Activated CD4-positive, alpha-beta memory T cell treated with anti-CD3 and anti-CD28 coated beads for 36 hours (primary cell): ENCODE measurements at places on chromosomes 6 and 20.

DNA sequence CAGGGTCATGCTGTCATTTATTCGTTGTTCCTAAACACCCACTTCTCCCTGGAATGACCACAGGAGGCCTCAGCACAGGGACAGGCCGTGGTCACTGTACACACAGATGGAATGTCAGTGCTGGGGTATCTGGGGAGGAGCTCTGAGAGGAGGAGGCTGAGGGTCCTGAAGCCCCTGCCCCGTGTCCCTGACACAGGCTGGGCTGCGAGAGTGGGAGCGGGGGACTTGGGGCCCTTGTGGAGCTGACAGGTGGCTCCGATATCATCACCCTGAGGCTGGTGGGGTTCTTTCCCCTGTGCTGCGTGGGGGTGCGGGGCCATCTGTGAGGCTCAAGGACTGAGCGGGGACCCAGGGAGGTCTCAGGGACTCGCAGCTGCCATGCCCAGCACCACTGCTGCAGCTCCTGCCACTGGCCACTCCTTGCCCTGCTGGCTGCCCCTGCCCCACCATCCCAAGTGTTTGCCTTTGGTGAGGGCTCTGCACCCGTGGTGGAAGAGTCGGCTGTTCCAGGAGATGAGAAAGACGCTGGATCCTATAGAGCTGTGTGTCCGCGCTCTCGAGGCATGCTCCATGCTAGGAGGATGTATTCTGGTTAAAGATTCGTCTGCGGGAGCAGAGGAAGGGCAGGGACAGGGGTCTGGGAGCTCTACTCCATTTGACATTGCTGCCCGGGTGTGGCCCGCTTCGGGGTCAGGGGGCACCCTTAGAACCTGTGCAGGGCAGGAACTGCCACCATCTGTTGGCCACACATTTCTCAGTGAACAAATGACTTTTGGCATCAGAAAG, 18.9 kb downstream of the NPEPL1 start:
- peak; percentile 4 for DNase-seq
- H3K36me3 ChIP-seq = no peaks in the 10 kb centered on the region
- H3K27me3 ChIP-seq = no peaks in the 10 kb centered on the region
- no peak overlapping the region for H3K27ac ChIP-seq
- H3K4me3 ChIP-seq = no peak overlapping the region

DNA sequence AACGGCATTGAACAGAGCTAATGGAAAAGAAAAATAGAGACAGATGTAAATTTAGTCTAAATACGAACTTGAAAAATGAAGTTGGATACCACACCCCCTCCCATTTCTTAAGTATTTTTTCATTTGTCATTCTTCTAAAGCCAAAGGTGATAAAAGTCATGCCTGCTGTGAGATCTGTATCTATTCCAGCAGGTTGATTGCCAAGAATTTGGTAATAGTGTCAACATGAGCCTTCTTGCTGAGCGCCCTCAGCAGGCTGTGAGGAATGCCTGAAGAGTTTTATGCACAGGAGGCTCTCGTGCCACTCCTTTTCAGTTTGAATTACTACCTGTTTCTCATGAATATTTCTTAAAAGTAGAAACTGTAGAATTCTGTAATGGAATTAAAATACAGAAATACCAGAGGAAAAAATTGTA, 165.4 kb downstream of the QKI start:
- H3K36me3 ChIP-seq = no peaks in the 10 kb centered on the region
- H3K27ac ChIP-seq = no peak overlapping the region
- no peaks in the 10 kb centered on the region for H3K27me3 ChIP-seq
- no peak overlapping the region for H3K4me3 ChIP-seq
- no peak for DNase-seq

DNA sequence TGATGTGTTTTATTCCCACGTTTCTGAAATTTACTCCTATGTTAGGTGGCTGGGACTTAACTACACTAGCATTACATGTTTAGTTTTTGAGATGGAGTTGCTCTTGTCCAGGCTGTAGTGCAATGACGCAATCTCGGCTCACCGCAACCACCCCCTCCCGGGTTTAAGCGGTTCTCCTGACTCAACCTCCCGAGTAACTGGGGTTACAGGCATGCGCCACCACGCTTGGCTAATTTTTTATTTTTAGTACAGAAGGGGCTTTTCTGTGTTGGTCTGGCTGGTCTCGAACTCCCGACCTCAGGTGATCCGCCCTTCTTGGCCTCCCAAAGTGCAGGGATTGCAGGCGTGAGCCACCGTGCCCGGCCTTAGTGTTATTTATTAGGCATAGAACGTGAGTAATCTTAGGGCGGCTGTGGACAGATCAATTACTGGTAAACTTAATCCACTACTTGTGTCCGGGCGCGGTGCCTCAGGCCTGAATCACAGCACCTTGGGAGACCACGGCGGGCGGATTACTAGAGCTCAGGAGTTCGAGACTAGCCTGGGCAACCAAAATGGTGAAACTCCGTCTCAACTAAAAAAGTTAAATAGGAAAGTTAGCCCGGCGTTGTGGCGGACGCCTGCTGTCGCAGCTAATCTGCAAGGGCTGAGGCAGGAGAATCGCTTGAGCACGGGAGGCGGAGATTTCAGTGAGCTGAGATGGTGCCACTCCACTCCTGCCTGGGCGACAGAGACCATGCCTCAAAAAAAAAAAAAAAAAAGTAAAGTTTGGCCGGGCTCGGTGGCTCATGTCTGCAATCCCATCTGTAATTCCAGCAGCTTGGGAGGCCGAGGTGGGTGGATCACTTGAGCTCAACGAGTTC, 123.7 kb upstream of the BTN3A2 start:
- peak; percentile 90 for DNase-seq
- H3K27ac ChIP-seq = peak overlapping the region; percentile 91
- H3K27me3 ChIP-seq = peaks cover 4% of the 10 kb centered on the region
- H3K36me3 ChIP-seq = peaks cover 11% of the 10 kb centered on the region

GRCh38 chr6:100613656-100614055, 148.9 kb upstream of the SIM1 start:
- no peaks in the 10 kb centered on the region for H3K4me1 ChIP-seq
- H3K36me3 ChIP-seq = peaks cover 22% of the 10 kb centered on the region
- H3K27ac ChIP-seq = no peak overlapping the region
- DNase-seq = no peak

DNA sequence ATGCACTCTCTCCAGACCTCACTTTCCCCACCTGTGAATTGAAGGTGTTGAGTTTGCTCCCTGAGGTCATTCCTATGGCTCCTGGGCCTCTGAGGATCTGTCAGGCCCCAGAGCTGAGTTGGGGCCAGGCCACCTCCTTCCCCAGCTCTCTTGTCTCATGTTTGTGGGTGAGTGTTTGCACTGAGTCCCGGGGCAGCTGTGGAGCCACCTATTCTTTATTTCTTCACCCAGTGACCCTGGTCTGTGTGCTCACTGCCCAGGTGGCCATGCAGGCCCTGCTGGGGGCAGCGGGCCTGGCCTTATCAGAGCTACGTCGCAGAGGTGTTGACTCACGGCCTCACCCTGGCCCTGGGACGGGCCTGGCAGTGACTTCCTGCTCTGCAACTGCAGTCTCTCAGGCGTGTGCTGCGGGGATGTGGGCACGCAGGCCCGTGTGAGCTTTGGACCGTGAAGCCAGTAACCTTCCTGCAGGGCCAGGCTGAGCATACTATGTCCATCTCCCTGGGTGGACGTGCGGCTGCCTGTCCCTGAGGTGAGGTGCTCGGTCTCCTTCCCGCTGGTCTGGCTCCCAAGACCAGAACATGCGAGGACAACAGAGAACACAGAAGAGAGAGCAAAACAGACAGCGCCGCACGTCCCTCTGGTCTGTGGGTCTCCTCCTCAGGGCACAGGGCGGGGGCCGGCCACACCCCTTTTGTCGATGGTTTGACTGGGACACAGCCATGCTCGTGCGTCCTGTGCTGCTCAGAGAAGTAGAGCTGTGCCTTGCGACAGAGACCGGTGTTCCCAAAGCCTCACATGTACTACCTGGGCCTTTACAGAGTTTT, 12.1 kb downstream of the TMEM181 start:
- no peak for DNase-seq
- H3K4me1 ChIP-seq = peaks cover 62% of the 10 kb centered on the region
- no peaks in the 10 kb centered on the region for H3K27me3 ChIP-seq
- H3K4me3 ChIP-seq = no peak overlapping the region

- H3K27ac ChIP-seq = no peak overlapping the region
- peaks cover 23% of the 10 kb centered on the region for H3K27me3 ChIP-seq
- H3K36me3 ChIP-seq = no peaks in the 10 kb centered on the region
- DNase-seq = no peak
Observed at GRCh38 chr6:27994616-27995015, 37.6 kb downstream of the OR2B6 start.

GRCh38 chr20:42402455-42402854, 784.3 kb upstream of the CHD6 start:
- H3K4me1 ChIP-seq = no peaks in the 10 kb centered on the region
- H3K27me3 ChIP-seq = no peaks in the 10 kb centered on the region
- no peak overlapping the region for H3K27ac ChIP-seq
- H3K36me3 ChIP-seq = no peaks in the 10 kb centered on the region

GRCh38 chr6:76644231-76644630, 571.8 kb upstream of the IMPG1 start:
- no peaks in the 10 kb centered on the region for H3K4me1 ChIP-seq
- H3K4me3 ChIP-seq = no peak overlapping the region
- no peaks in the 10 kb centered on the region for H3K36me3 ChIP-seq
- DNase-seq = no peak
- H3K27me3 ChIP-seq = no peaks in the 10 kb centered on the region
